Glomerular endothelial cell (primary cell): ENCODE measurements at places on chromosomes 12 and 14. TPM values are rescaled to one million over a fixed set of nuclear protein-coding genes. Genes with fewer than 3 reads are reported as not detected.

PLEKHG7 gene
- total RNA-seq = not detected in 2 replicates

REP15 gene
- 2.0 and 3.3 TPM in 2 replicates for total RNA-seq

POTEM gene
- not detected in 2 replicates for total RNA-seq

KCNJ8 gene
- total RNA-seq = 0.10 and 0.41 TPM in 2 replicates

SLC2A3 gene
- total RNA-seq = 21.3 and 25.8 TPM in 2 replicates

FITM1 gene
- total RNA-seq = 0.29 TPM in 1 of 2 replicates, not detected in the other

AQP2 gene
- total RNA-seq = not detected in 2 replicates

LRRK2 gene
- 0.10 and 0.35 TPM in 2 replicates for total RNA-seq

IKZF4 gene
- total RNA-seq = 1.8 and 4.9 TPM in 2 replicates

PROX2 gene
- total RNA-seq = not detected in 2 replicates

SLIRP gene
- 171 and 203 TPM in 2 replicates for total RNA-seq

FOXM1 gene
- 7.3 and 17.6 TPM in 2 replicates for total RNA-seq

RBMS2 gene
- 56.5 and 75.8 TPM in 2 replicates for total RNA-seq

SDR9C7 gene
- not detected in 2 replicates for total RNA-seq

TNS2 gene
- 38.5 and 66.7 TPM in 2 replicates for total RNA-seq

RPL10L gene
- total RNA-seq = not detected in 2 replicates

PLCZ1 gene
- total RNA-seq = not detected in 2 replicates

PIWIL1 gene
- total RNA-seq = 0.10 TPM in 1 of 2 replicates, not detected in the other

NFYB gene
- total RNA-seq = 10.0 and 21.4 TPM in 2 replicates

SLC2A13 gene
- 3.0 and 5.7 TPM in 2 replicates for total RNA-seq

MYBPC1 gene
- total RNA-seq = not detected in 2 replicates

AQP6 gene
- total RNA-seq = not detected in 2 replicates

SIX6 gene
- not detected in 2 replicates for total RNA-seq

ITGB7 gene
- not detected in 2 replicates for total RNA-seq

IFNG-AS1 gene
- not detected in 2 replicates for total RNA-seq

PAPLN gene
- 17.1 and 58.0 TPM in 2 replicates for total RNA-seq

POTEG gene
- total RNA-seq = not detected in 2 replicates

SLC4A8 gene
- total RNA-seq = 3.1 and 3.4 TPM in 2 replicates

MAP3K9 gene
- total RNA-seq = 0.88 and 2.6 TPM in 2 replicates

ARHGEF40 gene
- 20.4 and 22.0 TPM in 2 replicates for total RNA-seq

CEBPE gene
- total RNA-seq = not detected in 2 replicates

KRT77 gene
- total RNA-seq = not detected in 2 replicates

CMTM5 gene
- not detected in 2 replicates for total RNA-seq

TMPRSS12 gene
- not detected in 2 replicates for total RNA-seq

HCAR2 gene
- not detected in 2 replicates for total RNA-seq

MEG3 gene
- total RNA-seq = 134 and 219 TPM in 2 replicates
